ENCODE measurements at places on chromosomes 12 and 14.
A peak's percentile ranks its signal among the peaks of the same experiment; 100 is the strongest.

DNA sequence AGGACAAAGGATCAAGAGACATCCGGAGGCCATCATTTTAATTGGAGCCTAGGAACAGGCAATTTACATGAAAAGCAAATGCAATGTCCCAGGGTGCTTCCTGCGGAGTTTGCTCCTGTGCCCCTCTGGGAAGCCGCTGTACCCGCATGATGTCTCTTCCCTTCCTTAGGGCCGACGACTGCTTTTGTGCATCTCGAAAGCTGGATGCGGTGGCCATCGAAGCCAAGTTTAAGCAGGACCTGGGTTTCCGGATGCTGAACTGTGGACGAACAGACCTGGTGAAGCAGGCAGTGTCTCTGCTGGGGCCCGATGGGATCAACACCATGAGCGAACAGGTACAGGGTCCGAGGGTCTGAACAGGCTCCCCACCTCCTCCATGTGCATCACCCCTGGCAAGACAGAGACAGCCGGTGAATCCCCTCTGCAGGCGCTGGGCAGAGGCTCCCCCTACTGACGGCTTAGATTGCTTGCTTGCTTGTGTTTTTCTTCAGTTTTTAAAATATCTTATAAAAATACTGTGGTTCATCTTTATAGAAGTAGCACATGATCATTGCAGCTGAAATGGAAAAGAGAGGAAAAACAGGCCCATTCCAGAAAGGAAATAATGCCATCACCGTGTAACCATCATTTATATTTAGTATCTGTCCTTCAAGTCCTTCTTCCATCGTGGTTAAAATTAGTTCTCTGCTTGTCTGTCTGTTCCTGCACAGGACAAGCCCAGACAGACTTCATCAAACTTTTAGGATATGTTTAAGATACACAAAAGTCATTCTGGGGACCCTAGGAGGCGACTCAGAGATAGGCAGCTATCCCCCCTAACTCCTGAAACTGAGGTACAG, 75.4 kb upstream of the PWP1 start:
- H3K4me3 ChIP-seq = no peak overlapping the region
- no peak for DNase-seq
- H3K4me1 ChIP-seq = no peaks in the 10 kb centered on the region
- H3K27me3 ChIP-seq = no peaks in the 10 kb centered on the region
- no peaks in the 10 kb centered on the region for H3K36me3 ChIP-seq

DNA sequence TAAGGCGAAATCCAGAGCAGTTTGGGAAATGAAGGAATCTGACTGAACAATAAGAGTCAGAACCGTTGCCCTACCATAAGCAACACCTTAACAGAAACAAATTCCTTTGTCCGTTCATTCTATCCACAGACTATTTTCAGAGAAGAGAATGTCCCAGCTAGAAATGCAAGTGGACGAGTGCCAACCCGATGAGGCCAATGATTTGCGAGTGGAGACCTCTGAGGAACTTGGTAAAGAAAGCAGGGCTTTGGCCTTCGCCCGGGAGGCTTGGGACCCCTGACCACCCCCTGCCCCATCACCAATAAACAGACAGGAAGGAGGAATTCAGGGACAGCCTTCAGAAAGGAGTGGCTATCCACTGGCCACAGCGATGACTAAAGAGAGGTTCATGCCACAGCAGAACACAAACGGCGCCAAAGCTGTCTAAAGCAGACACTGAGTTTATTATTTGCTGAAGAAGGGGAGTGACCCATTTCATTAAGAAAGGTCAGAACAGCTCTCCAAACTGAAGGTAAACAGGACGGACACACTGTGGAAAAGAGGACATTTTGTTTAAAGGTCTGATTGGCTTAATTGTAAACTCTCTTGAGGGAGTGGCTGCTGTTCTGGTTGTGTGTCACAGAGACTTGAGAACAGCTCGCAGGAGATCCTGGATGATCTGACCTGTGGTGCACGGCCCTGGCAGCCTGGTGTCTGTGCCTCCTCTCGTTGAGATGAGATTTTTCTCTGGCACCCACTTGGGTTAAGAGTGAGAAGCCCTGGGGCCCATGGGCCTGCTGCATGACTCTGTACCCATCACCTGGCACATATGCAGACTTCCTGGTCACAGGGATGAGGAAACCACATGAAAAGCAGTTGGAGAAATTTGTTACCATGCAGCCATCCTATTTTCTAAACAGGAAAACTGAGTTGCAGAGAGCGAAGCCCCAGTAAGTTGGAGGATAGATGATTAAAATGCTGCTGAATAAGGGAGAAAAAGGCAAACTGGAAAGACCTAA, 142.0 kb upstream of the PZP start:
- H3K36me3 ChIP-seq = no peaks in the 10 kb centered on the region
- H3K4me1 ChIP-seq = peaks cover 3% of the 10 kb centered on the region
- no peak overlapping the region for H3K27ac ChIP-seq

DNA sequence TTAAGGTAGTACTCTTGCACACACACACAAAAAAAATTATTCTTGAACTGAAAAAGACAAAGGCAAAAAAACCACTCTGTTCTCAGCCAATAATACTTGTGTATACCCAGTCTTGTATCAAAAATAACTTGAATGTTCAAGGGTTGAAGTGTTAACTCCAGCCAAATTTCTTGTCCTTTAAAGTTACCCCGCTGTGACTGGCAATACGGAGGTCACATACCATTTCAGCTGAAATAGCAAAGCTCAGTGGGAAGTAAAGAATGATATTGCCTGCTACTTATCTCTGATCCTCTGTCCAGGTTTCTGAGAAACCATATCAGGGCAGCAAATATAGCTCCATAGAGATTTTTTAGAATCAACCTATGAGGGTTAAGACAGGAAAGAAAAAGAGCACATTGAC, 167.4 kb downstream of the C12orf50 start:
- H3K27ac ChIP-seq = no peak overlapping the region
- no peaks in the 10 kb centered on the region for H3K4me1 ChIP-seq
- no peaks in the 10 kb centered on the region for H3K27me3 ChIP-seq
- DNase-seq = no peak
- H3K4me3 ChIP-seq = no peak overlapping the region

GRCh38 chr12:116861320-116861719, 19.9 kb downstream of the HRK start:
- H3K4me1 ChIP-seq = peaks cover 23% of the 10 kb centered on the region
- DNase-seq = peak; percentile 43
- H3K27me3 ChIP-seq = no peaks in the 10 kb centered on the region
- peak overlapping the region; percentile 55 for H3K4me3 ChIP-seq
- no peak overlapping the region for H3K27ac ChIP-seq

DNA sequence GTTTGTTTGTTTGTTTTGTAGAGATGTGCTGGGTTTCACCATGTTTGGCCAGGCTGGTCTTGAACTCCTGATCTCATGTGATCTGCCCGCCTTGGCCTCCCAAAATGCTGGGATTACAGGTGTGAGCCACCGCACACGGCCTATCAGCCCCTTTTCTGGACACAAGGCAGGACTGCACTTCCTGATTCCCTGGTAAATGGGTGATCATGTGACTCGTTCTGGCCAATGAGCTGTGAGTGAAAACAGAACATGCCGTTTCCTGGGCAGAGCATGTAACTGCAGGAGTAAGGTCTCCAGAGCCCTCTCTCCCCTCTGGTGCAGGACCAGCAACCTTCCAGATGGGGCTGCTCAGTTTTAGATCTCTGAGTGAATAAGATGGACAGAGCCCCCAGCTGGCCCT, 92.7 kb downstream of the ITPK1 start:
- peaks cover 2% of the 10 kb centered on the region for H3K36me3 ChIP-seq
- no peaks in the 10 kb centered on the region for H3K27me3 ChIP-seq

GRCh38 chr14:64293976-64294671, at the start of gene ESR2:
ESR2 (minus strand) TSS chr14:64294371; CDS start chr14:64282985, 11,386 bp downstream.
- H3K4me3 ChIP-seq = peak within 1 kb of the TSS; percentile 59
- H3K27ac ChIP-seq = no peak within 1 kb of the TSS
- no peak for DNase-seq
- no peaks in the 10 kb centered on the region for H3K36me3 ChIP-seq

DNA sequence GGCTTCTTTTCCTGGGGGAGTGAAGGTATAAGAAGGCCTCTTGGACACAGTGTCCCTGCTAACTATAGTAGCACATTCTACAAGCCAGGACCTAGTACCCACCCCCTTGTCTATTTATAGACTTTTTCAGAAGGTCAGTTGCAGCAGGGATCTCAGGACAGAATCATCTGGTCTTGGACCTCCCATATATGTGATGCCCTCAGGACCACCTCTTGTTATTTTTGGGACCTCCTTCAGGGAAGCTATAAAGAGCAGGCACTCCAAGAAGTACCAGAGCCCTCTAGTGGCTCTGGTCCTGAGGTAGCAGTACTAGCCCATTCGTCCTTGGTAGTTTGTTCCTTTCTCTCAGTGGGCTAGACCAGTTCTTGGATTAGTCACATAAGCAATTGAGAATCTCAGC, 4.3 kb downstream of the COQ10A start:
- no peak overlapping the region for H3K4me3 ChIP-seq
- no peak for DNase-seq
- no peaks in the 10 kb centered on the region for H3K27me3 ChIP-seq
- H3K27ac ChIP-seq = no peak overlapping the region
- H3K36me3 ChIP-seq = peaks cover 14% of the 10 kb centered on the region

DNA sequence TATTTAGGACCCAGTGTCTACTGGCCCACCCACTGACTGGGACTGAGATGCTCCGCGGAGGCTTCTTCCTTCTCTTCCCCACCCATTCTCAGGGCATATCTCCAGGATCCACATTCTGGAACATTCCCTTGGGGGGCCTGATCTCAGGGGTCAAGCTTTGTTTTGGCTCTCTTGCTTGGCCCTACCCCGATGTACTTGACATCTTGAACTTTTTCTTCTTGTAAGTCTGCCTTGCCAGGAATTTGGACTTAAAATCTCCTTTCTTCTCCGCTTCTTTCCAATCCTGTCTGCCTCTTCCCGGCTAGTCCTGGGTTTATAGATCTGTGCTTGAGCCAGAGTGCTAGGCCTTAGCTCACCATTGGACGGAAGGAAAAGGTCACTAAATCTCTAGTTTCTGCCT, 22.1 kb downstream of the DACT1 start:
- H3K27ac ChIP-seq = no peak overlapping the region
- no peaks in the 10 kb centered on the region for H3K36me3 ChIP-seq
- no peaks in the 10 kb centered on the region for H3K27me3 ChIP-seq
- DNase-seq = no peak
- H3K4me3 ChIP-seq = no peak overlapping the region

DNA sequence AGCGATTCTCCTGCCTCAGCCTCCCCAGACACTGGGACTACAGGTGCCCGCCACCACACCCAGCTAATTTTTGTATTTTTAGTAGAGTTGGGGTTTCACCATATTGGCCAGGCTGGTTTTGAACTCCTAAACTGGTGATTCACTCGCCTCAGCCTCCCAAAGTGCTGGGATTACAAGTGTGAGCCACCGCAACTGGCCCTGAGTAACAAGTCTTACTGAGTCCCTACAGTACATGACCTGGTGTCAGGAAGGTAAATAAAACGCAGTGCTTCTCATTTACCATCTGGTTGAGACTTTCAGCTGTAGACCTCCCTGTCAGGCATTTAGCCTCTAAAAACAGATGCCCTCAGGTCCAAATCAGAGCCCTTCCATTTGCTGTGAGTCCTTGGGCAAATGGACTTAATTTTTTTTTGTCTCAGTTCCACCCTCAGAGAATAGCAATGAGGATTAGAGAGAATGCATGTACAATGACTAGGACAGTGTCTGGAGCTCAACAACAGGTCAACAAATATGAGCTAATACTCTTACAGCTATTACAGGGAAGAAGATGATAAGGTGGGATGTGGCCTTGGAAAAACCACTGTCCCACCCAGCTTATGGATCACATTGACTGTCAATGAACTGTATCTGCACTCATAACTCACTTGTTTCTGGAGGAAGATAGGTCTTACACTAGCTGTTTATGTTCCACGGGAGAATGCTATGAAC, 70.5 kb downstream of the PHLDA1 start:
- H3K4me1 ChIP-seq = no peaks in the 10 kb centered on the region
- H3K36me3 ChIP-seq = no peaks in the 10 kb centered on the region
- no peak overlapping the region for H3K27ac ChIP-seq
- H3K4me3 ChIP-seq = no peak overlapping the region

GRCh38 chr12:78559886-78560285, 304.7 kb upstream of the SYT1 start:
- H3K36me3 ChIP-seq = no peaks in the 10 kb centered on the region
- no peak overlapping the region for H3K4me3 ChIP-seq
- no peaks in the 10 kb centered on the region for H3K4me1 ChIP-seq
- no peak for DNase-seq

- H3K4me1 ChIP-seq = peaks cover 6% of the 10 kb centered on the region
- no peak for DNase-seq
- H3K27ac ChIP-seq = peak overlapping the region; percentile 99
- peak overlapping the region; percentile 99 for H3K4me3 ChIP-seq
- no peaks in the 10 kb centered on the region for H3K27me3 ChIP-seq
These were observed 1.1 kb downstream of the KMT2D start for GRCh38 chr12:49059299-49060171.

- no peak overlapping the region for H3K4me3 ChIP-seq
- H3K27me3 ChIP-seq = no peaks in the 10 kb centered on the region
- no peaks in the 10 kb centered on the region for H3K4me1 ChIP-seq
- H3K27ac ChIP-seq = no peak overlapping the region
These were observed 395.3 kb downstream of the AEBP2 start for GRCh38 chr12:19834592-19834991.

GRCh38 chr12:31991146-31991545, 31.9 kb downstream of the RESF1 start:
- H3K4me3 ChIP-seq = no peak overlapping the region
- no peak for DNase-seq
- no peak overlapping the region for H3K27ac ChIP-seq
- H3K27me3 ChIP-seq = no peaks in the 10 kb centered on the region

DNA sequence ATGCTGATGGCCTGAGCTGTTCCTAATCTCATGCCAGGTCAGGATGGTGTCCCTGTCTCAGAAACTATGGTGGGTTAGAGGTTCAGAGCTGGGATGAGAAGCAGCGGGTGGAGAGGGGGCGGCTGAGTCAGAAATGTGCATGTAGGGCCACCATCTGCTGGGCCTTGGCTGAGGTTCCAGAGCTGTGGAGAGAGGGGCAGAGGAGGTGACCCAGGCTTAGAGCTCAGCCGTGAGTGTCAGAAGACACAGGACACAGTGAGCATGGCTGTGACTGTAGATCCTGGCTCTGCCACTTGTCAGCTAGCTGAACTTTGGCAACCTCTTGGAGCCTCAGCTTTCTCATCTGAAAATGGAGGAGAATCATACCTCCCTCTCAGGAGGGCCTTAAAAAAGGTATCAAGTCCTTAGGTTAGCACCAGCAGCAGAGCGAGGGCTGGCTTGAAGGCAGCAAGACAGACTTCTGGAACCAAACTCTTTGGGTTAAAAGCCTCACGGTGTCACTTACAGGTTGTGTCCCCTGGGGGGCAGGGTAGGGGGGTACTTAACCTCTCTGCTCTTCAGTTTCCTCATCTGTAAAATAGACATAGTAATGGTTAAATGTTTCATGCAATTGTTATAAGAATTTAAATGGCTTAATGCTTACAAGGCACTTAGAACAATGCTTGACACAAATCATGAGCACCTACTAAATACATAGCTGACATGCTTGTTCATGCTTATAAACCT, 34.8 kb downstream of the TMEM229B start:
- no peak for DNase-seq
- no peaks in the 10 kb centered on the region for H3K4me1 ChIP-seq
- no peak overlapping the region for H3K27ac ChIP-seq
- no peak overlapping the region for H3K4me3 ChIP-seq
- no peaks in the 10 kb centered on the region for H3K36me3 ChIP-seq
- no peaks in the 10 kb centered on the region for H3K27me3 ChIP-seq

- no peak overlapping the region for H3K27ac ChIP-seq
- no peaks in the 10 kb centered on the region for H3K27me3 ChIP-seq
- no peaks in the 10 kb centered on the region for H3K4me1 ChIP-seq
- no peak for DNase-seq
- H3K4me3 ChIP-seq = no peak overlapping the region
- no peaks in the 10 kb centered on the region for H3K36me3 ChIP-seq
These were observed 261.9 kb downstream of the TMEM132D start for GRCh38 chr12:129641926-129642325.

All from GM12878 (cell line).